ENCODE measurements at places on chromosomes 5 and 9.

GRCh38 chr5:95856501-95856981, 34.0 kb upstream of the GLRX start:
- DNase-seq, result no peak

DNA sequence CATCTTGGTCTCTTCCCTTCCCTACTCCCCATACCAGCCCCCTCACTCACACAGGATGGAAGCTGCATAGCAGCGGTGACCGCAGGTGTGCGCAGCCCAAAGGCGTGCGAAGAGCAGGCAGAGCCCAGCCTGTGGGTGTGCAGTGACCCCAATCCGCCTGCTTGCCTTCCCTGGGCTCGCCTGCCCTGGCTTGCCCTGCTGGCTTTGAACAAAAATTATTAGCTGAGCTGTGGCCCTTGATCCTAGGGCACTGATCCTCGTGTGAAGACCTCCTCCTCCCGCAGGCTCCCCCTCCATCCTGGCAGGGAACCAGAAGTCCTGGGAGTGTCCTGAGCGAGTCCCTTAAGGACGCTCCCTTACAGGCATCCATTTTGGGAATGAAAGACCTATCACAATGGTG, 31.9 kb downstream of the MORN5 start:
- no peak for DNase-seq

GRCh38 chr5:165370794-165371193, 1865.4 kb downstream of the MAT2B start:
- DNase-seq, result no peak

- DNase-seq, result no peak
Measured at GRCh38 chr9:130232899-130233586, 32.5 kb upstream of the HMCN2 start.

DNA sequence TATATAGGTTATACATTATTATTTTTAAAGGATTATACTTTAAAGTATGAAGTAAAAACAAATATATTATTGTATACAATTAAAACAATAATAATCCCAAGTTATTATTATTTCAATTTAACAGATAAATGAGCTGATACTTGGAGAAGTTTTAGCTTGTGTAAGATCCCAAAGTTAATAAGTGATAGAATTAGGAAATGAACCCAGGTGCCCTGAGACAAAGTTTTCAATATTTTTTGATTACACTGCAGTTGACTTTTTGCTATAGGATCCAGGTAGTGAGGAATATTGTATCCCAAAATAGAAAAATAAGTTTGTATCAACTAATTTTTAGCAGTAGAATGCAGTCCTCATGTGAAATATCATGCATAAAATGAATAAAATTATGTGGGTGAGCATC, 543.2 kb upstream of the ZNF608 start:
- no peak for DNase-seq

DNA sequence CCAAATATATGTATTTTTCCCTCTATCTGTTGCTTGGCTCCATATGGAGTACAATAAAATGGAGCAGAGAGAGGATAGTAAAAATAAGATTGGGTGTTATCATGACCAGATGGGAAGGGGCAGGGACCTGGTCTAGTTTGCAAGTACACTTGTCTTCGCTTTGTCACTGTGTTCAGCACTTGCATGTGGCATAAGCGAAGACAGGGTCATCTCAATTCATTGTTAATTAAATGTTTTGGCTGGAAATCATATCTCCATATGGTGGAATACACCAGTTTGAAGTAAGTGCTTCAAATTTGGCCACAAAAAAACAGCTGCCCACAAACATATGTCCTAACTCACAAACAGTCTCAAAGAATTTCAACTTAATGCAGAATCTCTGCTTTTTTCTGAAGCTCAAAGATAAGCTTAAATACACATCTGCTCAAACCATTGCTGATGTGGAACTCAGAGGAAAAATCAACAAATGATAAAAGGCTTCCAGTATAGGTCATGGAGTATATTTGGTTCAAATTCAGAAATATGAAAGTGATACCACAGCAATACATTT, 865.4 kb downstream of the TLE4 start:
- DNase-seq, result no peak

DNA sequence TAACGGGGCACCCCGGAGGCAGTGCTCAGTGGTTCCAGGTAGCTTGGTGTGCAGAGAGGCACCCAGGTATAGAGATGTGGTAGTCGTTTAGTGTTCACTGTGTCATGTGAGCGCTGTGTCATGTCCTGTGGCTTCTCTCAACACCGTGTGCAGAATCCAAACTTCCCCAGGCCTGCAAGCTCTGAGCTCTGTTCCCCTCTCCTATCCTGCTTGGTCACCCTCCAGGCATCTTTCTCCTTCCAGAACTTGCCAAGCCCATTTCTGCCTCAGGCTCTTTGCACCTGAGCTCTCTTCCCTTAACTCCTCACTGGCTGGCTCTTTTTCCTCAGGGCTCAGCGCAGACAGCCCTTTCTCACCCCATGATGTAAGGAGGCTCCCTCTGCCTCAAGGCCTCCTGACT, 64.8 kb downstream of the CARTPT start:
- DNase-seq, result no peak

DNA sequence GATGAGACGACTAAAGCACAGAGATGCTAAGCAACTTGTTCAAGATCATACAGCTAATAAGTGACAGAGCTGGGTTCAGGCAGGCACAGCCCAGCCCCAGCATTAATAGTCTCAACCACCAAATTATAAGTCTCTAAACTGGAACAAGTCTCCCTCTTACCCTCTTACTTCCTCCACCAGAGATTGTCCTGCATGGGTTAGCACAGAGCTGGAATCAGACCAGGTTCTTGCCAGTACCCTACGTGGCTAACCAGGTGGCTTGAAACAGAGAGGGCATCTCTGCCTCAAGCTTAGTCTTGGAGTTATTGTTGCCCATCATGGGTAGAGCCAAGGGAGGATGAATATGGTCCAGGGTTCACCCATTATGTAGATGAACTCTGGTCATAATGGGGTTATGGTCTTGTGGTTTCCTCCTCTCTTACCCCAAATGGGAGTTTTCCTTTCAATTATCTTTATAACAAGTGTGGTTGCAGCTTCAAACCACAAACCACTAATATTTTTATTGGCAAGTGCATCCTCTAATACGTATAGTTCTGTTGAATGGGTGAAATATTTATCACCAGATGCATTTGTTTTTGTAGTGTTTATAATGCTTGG, 8.3 kb upstream of the XPA start:
- DNase-seq, result no peak

Data from T follicular helper cell (primary cell).